ENCODE measurements at places on chromosomes 1 and 21.
A peak's percentile ranks its signal among the peaks of the same experiment; 100 is the strongest.

DNA sequence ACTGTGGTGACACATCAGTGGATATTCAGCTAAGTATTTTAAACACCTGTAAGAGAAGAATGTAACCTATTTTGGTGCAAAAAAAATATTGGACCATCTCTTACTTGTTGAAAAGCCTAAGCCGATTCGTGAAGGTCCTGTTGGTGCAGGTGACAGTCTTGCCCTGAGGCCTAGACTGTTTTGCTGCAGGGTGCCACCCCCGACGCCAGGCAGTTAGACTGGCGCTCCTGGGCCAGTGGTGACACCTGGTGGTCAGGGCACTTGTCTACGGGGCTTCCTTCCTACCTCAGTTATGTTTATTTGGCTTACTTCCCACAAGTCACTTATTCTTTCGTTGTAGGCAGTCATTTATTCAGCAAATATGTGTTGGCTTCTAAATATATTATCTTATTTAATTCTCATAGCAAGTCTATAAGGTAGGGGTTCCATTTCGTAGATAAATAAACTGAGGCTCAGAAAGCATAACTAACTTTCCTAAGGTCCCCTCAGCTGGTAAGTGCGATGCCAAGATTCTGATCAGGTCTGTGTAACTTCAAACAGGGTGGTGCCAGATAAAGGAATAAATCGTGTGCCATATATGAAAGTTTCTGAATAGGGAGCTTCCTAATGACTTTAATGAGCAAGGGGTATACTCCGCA is 1.9 kb downstream of the EEIG2 start:
- DNase-seq, result peak; percentile 73

DNA sequence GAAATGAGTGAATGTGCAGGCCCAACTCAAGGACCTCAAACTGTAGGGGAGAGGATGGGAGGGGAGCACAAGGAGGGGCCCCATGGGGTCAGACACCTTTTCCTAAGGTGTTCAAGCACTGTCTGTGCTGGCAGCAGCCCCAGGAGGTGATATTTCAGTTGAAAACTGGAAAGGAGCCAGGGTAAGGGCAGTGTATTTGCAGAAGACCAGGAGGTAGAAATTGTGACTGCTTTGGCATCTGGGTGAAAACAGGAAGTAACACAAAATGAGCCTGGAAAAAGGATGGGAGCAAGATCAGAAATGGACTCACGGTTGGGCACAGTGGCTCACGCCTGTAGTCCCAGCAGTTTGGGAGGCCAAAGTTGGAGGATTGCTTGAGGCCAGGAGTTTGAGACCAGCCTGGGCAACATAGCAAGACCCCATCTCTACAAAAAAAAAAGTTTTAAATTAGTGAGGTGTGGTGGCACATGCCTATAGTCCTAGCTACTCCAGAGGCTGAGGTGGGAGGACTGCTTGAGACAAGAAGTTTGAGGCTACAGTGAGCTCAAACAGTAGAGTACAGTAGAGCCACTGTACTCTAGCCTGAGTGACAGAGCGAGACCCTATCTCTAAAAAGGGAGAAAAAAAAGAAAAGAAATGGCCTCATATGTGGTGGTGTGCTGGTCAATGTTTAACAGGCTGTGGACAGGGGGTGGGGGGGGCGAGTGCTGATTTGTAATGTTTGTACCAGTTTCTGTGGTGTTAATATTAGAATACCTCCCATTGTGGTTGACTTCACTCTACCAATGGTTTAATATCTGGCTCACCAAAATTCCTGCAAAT is 76.2 kb upstream of the ANGPTL1 start:
- DNase-seq, result no peak

- DNase-seq, result no peak
Observed at GRCh38 chr21:22691658-22692057, 1693.4 kb downstream of the NCAM2 start.

DNA sequence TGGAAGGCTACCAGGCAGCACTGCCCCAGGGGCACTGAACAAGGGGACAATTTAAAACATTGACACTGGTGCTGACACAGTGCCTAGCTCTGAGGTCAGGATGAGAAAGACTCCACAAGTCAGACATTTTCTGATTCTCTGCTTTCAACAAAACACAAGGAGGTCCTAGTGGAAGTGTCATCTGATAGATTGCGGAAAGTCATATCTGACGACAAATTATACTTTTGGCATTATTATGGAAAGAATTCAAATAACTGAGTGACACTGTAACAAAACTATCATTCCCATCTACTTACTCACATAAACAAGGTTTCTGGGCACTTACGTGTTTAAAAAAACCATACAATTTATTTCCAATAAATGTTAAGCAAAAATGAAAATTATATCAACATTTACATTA is 123.5 kb downstream of the SLC45A1 start:
- DNase-seq, result no peak

GRCh38 chr1:39266269-39266668 is 61.8 kb downstream of the MACF1 start:
- no peak for DNase-seq

- DNase-seq, result no peak
Observed at GRCh38 chr1:185355947-185356346, 38.9 kb upstream of the IVNS1ABP start.

- DNase-seq, result no peak
Observed at GRCh38 chr1:115951560-115951959, 24.8 kb upstream of the SLC22A15 start.
